ENCODE measurements at places on chromosomes 3 and 15.

DNA sequence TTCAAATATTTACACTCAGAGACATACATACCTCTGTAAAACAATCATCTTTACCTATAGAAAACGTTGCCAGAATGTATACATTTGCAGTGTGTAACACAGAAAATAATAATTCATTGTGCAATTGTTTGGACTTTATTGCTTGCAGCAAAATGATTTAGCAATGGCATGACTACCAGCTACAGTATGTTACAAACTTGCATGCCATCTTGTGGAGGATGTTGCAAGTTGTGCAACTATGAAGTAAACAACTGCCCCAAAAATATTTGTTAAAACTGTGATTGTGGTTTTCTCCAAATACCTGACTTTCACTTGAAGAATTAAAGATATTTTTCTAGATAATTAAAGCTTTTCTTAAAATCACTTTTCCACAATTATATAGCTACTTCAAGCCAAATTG lies 27.1 kb upstream of the C3orf49 start:
- DNase-seq = no peak

- no peak for DNase-seq
Measured at GRCh38 chr3:187994221-187995042, 159.5 kb upstream of the LPP start.

DNA sequence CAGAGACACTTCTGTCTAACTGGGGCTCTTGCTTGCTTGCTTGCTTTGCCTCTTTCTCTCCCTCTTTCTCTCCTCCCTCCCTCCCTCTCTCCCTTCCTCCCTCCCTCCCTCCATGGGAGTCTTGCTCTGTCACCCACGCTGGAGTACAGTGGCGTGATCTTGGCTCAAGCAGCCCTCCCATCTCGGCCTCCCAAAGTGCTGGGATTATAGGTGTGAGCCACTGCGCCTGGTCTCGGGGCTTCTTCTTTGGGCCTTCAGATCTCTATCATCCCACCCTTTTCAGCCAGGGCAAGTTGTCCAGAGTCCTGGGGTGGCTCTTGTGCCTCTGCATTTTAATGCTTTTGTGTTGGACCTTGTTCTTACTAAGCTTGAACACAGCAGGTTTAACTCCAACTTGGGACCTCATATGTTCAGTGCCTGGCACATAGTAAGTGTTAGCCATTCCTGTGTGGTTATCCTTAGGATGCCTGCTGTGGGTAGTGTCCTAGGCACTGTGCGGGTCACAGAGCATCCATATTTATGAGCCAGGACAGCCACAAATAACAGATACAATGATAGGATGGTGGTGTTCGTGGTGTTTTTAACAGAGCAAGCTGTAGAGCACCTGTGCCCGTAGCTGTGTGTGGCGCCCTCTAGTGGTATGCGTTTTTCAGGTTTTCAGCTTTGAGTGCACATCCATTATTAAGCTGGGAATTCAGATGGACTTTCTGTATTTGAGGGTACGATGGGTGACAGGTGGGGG lies 75.1 kb downstream of the CCK start:
- DNase-seq = peak; percentile 64

DNA sequence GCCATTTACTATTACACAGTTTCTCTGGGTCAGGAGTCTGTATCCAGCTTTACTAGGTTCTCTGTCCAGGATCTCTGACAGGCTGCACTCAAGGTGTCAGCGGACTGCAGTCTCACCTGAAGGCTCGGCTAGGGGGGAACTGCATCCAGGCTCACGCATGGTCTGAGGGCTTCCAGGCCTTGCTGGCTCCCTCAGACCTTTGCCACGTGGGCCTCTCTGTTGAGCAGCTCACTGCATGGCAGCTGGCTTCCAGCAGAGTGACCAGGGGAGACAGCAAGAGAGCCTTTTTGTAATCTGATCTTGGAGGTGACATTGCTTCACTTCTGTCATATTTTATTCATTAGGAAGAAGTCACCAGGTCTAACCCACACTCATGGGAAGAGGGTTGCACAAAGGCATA lies 152.3 kb downstream of the CACNA2D3 start:
- DNase-seq = no peak

DNA sequence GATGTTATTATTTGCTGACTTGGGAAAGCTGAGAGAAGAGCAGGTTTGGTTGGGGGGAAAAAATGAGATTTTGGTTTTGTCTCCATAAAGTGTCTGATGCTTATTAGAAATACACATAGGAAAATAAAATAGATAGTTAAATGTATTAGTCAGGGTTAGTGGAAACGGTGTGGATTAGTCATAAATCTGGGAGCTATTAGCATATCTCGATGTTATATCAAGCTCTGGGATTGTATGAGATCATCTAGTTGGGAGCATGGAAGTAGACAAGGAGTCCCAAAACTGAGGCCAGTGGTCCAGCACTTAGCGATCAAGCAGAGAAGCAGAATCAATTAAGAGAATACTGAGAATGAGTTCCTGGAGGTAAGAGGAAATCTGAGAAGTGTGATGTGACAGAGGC lies 845.5 kb downstream of the ROBO2 start:
- DNase-seq = no peak

- no peak for DNase-seq
Measured at GRCh38 chr3:47015151-47015550, 35.7 kb downstream of the NBEAL2 start.

DNA sequence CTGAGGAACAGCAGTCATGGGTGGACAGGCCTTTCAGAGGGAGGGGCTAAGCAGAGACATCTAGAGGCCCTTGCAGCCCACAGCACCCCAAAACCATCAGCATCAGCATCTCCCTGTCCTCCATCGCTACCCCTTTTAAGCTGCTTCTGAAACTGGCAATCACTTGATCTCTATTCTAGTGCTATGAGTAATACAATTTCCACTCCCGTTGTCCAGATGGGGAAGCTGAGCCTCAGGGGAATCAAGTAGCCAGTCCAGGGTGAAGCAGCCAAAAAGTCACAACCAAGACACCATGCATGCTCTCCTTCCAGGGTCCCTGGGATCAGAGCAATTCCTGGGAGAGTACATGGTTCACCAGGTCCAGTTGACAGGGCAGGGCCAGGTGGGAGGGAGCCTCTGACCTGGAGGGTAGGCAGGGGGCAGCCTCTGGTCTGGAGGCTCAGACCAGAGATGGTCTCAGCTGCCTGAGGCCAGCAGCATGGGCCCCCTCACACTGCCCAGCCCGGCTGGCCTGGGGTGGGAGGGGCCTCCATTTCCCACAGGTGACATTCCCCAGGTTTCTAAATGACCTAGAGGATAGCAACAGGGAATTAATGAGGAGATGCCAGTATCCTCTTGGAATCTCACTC lies 30.0 kb downstream of the KLHL25 start:
- no peak for DNase-seq

DNA sequence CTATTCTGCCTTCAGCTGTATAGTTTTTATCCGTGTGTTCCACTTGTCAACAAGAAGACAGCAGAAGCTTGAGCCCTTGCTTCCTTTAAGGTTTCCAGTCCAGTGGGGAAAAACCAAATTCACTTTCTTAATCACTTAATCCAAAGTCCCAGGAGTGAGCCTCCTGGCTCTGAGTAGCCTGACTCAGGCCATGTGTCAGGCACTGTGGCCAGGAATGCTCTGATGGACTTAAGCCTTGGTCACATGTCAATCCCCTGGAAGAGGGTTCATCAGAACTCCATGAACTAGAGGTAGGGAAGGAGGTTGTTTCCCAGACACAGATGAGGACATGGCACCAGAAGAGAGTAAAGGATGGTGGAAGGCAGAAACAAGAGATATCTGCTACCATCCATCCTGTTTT lies 8.8 kb downstream of the VIPR1 start:
- no peak for DNase-seq

DNA sequence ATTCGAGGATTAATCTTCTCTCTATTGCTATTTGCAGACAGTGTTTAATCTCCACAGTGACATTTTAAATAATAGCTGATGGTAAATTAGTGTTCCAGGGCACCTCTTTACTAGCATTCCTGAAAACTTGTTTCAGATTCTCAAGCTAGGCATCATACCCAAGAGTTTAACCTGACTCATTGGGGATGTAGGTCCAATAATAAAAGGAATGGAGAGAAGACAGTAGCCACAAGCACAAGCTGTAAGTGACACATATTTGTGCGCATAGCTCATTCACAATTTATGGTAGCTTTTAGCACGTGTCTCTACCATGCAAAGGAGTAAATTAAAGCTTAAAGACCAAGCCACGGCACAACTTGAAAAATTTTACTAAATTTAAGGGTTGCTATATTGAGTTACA lies 171.3 kb upstream of the FAM3D start:
- DNase-seq = no peak

DNA sequence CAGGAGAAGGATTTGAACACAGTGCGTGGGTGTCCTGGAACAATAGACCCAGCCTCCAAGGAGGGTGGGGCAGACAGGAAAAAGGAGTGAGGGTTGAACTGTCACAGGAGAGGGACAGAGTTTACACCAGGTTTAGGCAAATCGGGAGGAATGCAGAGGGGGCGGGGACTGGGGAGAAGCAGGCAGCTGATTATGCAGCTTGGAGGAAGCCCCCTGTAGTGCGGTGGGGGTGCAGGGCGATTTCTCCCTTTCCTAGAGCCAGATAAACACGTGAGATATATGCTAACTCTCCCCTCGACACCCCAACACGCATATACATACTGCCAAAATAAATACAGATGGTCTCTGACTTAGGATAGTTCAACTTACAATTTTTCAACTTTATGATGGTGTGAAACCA lies 108.6 kb upstream of the PRR20G start:
- no peak for DNase-seq

DNA sequence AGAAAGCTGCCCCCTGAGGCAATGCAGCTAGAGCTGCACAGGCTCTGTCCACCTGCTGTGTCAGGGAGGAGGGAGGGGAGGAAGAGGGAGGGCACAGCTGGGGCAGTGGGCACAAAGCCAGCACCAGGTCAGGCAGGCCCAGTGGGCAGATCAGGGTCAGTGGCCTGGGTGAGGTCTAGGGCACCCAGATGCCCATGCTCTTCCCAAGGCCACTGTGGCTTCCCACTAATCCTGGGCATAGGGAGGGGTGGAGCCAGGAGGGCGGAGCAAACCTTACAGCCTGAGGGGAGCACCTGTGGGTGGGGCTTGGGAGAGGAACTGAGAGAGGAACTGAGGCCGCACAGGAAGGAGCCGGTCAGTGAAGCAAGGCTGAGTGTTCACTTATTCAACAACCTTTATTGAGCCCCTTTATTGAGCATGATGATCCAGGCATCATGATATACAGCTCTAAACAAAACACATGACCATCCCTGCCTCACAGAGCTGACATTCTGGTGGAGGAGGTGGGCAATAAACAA lies 55.0 kb downstream of the RHCG start:
- DNase-seq = no peak

DNA sequence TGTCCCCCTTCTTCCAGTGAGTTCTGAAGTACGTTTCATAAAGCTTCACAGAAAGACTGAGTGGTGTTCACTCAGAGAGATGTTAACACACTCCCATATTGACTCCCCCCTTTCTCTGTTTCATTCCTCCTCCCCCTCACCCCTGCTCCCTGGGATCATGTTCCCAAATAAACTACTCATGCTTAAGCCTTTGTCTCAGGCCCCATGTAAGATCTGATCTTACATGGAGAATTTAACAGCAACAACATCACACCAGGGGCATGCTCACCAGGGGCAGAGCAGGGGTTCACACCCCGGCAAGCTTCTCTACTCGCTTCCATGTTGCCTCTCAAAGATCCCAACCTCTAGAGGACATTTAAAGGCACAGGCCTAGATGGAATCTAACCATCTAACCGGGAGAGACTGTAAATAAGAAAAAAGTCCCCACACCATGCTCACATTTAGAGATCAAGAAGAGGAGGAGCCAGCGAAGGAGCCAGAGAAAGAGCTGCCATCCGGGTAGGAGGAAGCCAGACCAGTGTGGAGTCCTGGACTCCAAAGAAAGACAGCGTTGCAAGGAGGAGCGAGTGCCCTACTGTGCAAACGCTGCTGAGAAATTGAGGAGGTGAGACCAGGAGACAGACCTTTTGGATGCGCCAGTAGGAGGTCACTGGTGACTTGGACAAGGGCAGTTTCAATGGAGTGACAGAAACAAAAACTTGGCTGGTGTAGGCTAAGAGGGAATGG lies 21.4 kb upstream of the SRP14 start:
- DNase-seq = no peak

DNA sequence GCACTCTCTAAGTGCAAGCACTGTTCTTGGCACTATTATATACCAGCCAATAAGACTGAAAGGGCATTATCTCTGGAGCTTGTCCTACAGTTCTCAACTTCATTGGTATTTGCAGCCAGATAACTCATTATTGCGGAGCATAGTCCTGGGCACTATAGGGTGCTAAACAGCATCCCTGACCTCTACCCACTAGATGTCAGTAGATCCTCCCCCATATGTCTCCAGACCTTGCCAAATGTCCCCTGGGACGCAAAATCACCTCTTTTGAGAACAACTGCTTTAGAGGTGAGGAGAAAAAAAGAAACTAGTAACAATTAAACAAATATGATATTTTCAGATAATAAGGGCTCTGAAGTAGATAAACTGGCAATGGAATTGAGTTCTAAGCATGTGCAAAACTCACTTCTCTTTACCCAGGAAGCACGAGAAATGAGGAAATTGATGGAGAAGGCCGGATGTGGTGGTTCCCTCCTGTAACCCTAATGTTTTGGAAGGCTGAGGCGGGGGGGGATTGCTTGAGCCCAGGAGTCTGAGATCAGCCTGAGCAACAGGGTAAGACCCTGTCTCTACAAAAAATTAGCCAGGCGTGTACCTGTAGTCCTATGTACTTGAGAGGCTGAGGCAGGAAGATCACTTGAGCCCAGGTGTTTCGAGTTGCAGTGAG lies 61.4 kb downstream of the FRMD4B start:
- no peak for DNase-seq

- DNase-seq = no peak
Measured at GRCh38 chr15:81781395-81781794, 264.4 kb downstream of the MEX3B start.

DNA sequence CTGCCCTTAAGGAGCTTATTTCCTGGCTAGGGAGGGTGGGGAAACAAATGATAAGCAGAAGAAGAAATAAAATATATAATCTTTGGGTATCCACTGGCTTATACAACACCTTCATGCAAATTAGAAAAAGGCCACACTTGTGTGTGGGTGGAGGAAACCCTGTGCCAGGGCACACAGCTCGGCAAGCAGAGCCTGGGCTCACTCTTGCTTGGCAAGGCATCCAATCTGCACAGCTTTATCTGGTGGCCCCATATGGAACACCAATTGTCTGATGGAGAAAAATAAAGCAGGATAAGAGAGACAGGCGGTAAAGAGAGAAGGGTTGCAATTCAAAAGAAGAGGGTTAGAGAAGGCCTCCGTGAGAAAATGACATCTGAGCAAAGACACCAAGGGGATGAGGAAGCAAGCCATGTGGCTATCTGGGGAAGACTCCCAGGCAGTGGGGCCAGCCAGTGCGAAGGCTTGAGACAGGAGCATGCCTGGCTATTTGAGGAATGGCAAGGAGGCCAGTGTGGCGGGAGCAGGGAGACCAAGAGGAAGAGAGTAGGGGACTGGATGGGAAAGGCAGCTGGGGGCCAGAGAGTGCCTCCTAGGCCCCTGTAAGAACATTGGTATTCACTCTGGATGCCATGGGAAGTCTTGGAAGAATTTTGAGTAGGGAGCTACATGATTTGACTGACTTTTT lies 22.5 kb upstream of the VPS8 start:
- no peak for DNase-seq

DNA sequence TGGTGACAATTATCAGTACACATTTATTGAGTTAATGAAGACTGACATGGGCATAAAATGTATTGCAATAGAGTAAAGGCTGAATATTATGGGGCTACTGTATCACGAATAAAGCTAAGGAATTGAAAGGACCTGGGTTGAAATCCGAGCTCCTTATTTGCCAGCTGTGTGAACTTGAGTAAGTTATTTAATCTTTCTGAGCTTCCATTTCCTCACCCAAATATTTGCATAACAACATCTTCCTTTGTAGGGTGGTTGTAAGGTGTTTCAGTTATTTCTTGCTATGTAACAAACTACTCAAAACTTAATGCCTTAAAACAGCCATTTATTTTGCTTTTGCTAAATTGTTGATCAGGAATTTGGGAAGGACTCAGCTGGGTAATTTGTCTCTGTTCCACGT lies 111.1 kb upstream of the TSC22D2 start:
- DNase-seq = no peak

All from SHP77 (cell line).